ENCODE measurements at places on chromosomes 12 and 14.

DNA sequence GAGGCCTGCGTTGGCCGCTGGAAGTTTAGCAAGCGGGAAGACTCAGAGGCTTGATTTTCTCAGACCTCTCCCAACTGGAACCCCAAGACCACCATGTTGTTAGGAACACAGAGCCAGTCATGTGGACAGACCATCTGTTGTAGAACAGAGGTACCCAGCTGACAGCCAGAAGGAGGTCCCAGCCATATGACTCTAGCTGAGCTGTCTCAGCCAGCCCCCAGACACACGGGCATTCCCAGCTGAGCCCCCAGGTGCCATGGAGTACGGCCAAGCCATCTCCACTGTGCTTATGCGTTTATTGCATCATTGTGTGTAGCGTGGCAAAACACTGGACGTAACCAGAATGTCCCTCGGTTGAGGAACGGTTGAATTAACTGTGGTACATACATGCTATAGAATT is 421.9 kb downstream of the TMEM132D start:
- DNase-seq, result peak; percentile 42

GRCh38 chr12:64813723-64814122 is 10.7 kb upstream of the TBC1D30 start:
- no peak for DNase-seq

- DNase-seq, result no peak
Observed at GRCh38 chr14:76081642-76082041, 70.1 kb upstream of the GPATCH2L start.

DNA sequence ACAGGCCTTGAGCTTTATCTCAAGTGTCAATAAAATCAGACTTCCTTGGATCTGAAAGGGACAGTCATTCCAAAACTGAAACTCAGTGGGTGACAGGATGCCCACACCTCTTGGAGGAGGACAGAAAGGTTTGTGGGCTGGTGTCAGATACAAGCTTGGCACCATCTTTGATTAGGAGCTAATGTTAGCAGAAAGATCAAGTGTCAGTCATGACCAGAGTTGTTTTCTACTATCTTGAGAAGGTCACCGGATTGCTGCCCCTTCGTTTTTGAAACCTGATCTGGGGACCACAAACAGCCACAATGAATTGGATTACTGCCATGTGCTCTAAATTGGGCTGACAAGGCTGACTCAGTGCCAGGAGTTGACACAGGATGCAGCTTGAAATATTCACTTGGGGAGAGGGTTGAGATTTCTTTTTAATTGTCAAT is 88.3 kb downstream of the OTOGL start:
- peak; percentile 36 for DNase-seq

DNA sequence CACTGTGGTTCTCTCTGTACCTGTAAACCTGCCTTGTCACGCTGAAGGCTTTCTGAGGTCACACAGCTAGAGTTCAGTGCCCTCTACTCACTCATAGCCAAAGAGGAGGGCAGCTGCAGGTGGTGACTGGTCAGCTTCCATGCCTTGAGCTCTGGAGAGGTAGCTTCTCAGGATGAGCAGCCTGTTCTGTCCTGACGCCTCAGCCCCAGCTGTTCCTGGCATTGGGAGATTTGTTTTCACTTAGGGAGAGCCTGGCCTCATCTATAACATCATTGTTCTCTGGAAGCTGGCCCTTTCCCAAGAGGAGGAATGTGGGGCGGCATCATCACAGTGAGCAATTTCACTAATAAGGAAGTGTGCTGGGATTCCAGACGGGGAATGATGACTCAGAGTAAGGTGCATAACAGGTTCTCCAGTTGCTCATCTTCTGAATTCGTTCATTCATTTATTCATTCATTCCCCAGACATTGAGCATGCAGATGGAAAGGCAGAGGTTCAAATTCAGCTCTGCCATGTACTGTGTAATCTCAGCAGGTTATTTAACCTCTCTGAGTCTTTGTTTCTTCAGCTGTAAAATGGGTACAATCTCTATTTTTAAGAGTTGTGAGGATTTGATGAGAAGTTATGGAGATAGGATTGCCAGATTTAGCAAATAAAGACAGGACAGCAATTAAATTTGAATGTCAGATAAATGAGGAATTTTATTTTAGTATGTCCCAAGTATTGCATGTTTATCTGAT is 255.8 kb upstream of the CRY1 start:
- peak; percentile 76 for DNase-seq

GRCh38 chr14:50792051-50792477 is 38.9 kb downstream of the NIN start:
- no peak for DNase-seq

GRCh38 chr14:97210202-97210601 is 413.0 kb downstream of the VRK1 start:
- DNase-seq, result no peak

DNA sequence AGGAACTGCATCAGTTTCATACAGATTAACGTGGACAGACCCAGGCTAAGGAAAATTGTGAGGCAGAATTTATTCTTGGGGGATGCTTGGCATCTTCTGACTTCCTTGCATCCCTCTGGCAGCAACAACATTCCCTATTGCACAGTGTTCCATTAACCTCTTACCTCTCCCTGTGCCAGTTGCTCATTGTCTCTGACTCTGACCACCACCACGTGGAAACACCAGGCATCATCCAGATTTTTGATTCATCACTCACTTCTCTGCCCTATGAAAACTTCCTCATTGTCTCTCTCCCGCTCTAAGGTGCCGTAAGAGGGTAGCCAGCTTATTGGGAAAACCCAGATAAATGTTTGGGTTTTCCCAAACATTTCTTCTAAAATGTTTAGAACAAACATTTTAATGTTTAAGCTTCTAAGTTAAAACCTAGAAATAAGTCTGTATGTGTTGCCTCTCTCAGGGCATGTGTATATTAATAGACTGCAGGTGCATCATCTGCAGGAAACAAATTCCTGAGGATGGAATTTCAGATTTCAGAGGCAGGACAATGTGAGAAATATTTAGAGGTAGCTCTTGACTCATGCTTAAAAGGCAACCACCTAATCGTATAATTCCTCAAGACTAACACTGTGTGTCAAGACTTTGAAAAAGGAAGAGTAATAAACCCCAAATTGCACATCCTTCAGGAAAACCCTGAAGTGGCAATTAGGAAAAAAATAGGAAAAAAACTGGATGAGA is 64.5 kb upstream of the SLC35F4 start:
- DNase-seq, result no peak

DNA sequence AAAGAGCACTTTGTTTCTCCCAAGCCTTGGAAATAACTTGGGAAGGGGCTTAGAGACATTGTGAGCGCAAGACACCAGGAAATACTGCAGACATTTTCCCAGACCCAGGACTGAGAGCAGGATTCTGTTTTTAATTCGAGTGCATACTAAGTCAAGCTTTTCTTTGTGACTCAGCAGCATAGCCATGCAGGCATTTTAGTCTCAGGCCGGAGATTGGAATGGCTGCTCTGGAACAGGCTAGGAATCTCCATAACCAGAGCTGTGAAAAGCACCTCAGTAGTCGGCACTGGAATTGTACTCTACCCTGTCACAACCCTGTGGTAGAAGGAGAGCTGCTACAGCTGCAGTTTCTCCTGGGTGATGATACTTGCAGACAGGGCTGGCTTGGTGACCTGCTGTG is 28.9 kb upstream of the GARIN6 start:
- DNase-seq, result no peak

DNA sequence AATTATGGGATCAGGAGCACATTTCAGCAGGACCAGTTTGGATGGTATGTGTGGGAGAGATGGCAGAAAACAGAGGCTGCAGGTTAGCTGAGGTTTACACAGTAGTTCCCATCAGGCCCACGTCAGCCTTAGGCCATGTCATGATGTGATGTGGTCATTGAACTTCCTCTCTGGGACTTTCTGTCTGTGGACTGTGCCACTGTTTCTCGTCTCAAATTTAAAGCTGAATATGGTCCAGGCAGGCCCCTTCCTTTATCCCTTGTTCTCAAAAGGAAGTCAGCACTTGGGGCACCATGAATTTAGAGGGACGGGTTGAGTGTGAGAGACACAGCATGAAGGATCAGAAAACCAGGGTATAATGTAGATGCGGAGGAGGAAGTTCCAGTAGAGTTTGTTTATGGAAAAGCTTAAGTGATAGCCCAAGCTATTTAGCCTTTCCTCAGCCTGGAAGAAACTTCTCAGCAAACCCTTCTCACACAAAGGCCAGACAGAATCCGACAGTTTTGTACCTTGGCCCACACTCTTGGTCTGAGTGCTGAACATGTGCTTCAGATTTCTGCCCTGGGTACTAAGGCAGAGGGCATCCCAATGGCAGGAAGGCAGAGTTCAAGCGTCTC is 3.6 kb upstream of the IGFBP6 start:
- DNase-seq, result no peak

DNA sequence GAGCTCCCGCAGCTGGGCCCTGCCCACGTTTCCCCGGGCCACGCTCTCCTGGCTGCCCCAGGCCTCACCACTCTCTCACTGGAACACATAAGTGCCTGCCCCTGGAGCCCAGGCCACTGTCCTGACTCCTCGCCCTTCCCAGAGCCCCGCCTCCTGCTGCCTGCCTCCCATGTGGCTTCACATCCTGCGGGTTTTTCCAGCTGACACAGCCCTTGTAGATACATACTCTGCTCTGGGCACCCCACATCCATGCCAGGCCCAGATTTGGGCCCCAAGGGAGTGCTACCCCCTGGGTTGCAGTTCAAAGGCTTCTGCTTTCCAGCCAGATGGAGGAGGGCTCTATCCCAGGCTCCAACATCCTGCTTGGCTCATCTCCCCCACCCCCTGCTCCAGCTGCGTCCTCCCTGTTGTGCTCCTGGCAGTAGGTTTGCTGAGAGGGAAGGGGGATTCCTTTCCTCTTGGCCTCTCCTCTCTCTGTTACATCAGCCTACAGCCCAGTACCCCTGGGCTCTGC is 60.1 kb downstream of the TSPAN9 start:
- peak; percentile 73 for DNase-seq

GRCh38 chr12:117592588-117593305 is 231.3 kb upstream of the NOS1 start:
- DNase-seq, result no peak

- peak; percentile 80 for DNase-seq
Observed at GRCh38 chr14:20857630-20858261, 33.4 kb upstream of the RNASE3 start.

DNA sequence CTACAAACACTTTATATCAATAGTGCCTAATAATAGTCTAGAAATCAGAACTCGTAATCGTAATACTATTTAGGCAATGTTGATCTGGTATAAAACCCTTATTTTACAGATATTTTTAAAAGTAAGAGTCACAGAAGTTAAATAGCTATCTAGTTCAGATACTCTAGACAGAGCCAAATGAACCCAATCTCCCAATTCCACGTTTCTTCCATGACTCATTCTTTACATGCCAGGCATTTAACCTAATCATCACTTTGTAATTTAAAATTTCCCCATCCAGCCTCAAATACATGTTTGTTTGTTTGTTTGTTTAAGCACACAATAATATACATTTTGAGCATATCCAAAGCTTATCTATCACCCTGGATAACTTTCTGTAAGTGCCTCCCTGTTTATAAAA is 36.4 kb upstream of the GARIN6 start:
- no peak for DNase-seq

GRCh38 chr12:111363578-111363977 is 5.3 kb downstream of the PHETA1 start:
- no peak for DNase-seq

GRCh38 chr14:25520821-25521220 is 470.9 kb upstream of the STXBP6 start:
- no peak for DNase-seq

- DNase-seq, result no peak
Observed at GRCh38 chr12:108638997-108639822, 5.5 kb upstream of the SELPLG start.

- DNase-seq, result no peak
Observed at GRCh38 chr12:129145381-129145780, 292.1 kb downstream of the GLT1D1 start.

GRCh38 chr12:97132270-97132669 is 225.2 kb downstream of the NEDD1 start:
- DNase-seq, result no peak

- peak; percentile 42 for DNase-seq
Observed at GRCh38 chr14:103819503-103820307, 27.7 kb downstream of the PPP1R13B start.

DNA sequence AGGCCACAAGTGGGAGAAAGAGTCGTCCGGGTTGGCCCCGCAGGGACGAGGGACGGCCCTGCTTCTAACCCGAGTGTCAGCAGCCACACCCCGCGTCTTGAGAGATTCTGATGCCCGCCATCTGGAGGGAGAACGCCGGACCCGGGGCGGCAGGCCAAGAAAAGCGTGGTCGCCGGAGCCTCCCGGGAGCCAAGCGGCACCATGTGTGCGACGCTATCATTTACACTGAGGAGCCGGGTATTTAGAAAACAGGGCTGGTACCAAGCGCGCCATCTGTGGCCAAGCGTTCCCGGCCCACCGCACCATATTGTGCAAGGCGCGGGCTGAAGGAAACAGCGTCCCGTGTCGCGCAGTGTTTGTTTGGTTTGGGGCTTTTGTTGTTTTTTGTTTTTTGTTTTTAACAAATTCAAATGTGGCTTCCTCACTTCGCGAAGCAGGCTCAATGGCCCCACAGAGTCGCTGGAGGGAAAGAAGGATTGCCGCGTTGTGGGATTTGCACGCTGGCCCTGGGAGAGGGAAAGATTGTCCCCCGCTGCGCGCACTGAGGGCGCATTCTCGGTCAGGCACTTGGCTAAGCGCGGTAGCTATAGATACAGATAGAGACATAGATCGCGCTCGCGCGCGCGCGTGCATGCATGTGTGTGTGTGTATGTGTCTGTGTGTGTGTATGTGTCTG is 153.8 kb downstream of the BCL11B start:
- peak; percentile 72 for DNase-seq

GRCh38 chr14:104705340-104706047 is 16.1 kb downstream of the INF2 start:
- no peak for DNase-seq

DNA sequence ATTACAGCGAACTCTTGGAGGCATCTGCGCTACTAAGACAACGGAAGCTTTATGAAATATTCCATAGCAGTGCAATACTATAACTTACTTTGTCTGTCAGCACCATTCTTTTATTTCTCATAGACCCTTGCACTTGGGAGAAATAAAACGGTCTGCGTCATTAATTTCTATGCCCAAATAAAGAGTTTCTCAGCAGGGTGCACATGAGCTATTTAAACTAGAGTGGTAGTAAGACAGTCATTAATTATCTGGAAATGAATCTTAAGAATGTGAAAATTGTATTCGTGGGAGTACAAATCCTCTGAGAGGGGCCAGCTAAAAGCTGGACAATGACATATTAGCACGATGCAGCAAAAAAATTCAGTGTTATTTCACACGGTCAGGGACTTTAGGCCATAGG is 903.4 kb upstream of the FOXG1 start:
- peak; percentile 29 for DNase-seq

DNA sequence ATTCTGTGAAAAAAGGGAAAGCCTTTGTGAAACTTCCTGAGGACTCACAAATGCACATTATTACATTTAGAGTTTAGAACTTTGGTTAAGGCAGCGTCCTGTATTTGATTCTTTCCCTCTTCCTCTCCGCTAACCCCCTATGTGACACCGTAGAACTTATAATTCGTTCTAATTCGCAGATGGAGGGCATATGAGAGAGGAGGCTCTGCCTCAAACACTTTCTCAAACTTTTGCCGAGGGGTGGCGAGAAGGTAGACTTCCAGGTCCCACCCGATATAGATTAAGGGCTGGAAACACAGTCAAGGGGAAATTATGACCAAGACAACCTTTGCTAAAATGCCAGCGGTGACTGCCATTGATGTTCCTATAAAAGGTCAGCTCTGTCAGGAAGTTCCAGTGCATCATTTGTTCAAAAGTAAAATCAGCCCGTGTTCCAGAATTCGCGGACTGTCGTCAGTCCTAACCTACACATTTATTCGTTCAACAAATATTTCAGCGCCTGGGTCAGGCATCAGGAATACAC is 904 bp upstream of the PAPOLA start:
- DNase-seq, result no peak

GRCh38 chr12:131758016-131758739 is 47.3 kb downstream of the SFSWAP start:
- DNase-seq, result no peak

- DNase-seq, result no peak
Observed at GRCh38 chr12:31119192-31119802, 45.6 kb downstream of the DDX11 start.

Measured in eye (tissue), 1 donor.